ENCODE measurements at places on chromosomes 2 and 18. TPM values are rescaled to one million over a fixed set of nuclear protein-coding genes. Genes with fewer than 3 reads are reported as not detected.

Gene SERPINB10
- total RNA-seq, result not detected

Gene MEP1B
- total RNA-seq, result not detected

Gene ESPNL
- not detected for total RNA-seq

Gene FBXO15
- not detected for total RNA-seq

Gene CABYR
- total RNA-seq, result not detected

- DNase-seq, result no peak
- H3K4me1 ChIP-seq, result no peaks in the 10 kb centered on the region
- no peak overlapping the region for H3K27ac ChIP-seq
- no peaks in the 10 kb centered on the region for H3K36me3 ChIP-seq
These were observed 87.8 kb downstream of the RRM2 start for GRCh38 chr2:10210336-10210735.

DNA sequence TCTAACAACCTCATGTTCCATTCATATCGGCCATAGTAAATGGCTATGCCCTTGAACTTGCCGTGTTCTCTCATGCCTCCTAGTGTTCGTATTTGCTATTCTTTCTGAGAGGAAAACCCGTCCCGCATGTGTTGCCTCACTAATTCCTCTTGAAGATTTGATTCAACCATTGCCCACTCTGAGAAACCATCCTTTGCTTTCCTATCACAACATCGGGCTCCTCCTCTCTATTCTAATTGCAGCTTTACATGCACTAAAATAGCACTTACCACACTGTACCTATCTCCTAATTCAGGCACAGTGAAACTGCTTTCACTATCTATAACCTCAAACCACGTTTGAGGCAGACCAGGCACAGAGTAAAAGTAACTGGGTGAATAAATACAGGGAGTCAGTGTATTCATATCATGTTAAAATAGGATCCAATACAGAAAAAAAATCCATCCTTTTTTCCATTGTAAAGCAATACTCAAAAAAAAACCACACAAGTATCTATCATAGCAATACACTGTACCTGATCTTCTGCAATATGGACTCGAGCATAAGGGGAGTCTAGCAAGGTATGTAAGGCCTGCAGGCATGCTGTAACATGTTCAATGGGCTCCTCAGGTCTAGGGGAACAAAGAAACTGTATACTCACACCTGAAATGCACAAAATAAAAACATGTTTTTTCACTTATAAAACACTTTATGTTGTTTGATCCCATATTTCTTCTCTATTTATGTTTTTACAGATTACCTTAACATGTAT is 39.0 kb upstream of the STRN start:
- no peak for DNase-seq
- no peaks in the 10 kb centered on the region for H3K27me3 ChIP-seq
- H3K36me3 ChIP-seq, result peaks cover 78% of the 10 kb centered on the region
- no peak overlapping the region for H3K4me3 ChIP-seq
- no peaks in the 10 kb centered on the region for H3K4me1 ChIP-seq
- no peak overlapping the region for H3K27ac ChIP-seq

DNA sequence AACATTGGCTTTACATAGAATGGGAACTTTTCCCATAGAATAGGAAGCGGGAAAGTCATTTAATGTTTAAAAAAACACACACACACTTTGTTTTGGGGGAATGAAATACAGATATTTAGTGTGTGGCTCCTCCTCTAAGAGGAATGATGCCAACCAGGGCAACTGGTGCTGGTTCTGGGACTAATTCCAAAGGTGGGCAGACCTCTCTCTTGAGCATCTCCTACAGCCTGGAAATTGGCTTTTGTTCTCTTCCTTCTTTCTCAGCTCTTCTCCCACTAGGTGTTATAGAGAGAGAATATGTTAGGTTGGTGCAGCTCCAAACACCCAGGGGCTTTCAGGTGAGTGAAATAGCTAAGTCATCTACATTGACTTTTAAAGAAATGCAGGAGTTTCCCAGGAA is 190.1 kb downstream of the RAD51AP2 start:
- H3K4me1 ChIP-seq, result no peaks in the 10 kb centered on the region
- DNase-seq, result no peak
- no peaks in the 10 kb centered on the region for H3K36me3 ChIP-seq
- no peaks in the 10 kb centered on the region for H3K27me3 ChIP-seq
- no peak overlapping the region for H3K27ac ChIP-seq

DNA sequence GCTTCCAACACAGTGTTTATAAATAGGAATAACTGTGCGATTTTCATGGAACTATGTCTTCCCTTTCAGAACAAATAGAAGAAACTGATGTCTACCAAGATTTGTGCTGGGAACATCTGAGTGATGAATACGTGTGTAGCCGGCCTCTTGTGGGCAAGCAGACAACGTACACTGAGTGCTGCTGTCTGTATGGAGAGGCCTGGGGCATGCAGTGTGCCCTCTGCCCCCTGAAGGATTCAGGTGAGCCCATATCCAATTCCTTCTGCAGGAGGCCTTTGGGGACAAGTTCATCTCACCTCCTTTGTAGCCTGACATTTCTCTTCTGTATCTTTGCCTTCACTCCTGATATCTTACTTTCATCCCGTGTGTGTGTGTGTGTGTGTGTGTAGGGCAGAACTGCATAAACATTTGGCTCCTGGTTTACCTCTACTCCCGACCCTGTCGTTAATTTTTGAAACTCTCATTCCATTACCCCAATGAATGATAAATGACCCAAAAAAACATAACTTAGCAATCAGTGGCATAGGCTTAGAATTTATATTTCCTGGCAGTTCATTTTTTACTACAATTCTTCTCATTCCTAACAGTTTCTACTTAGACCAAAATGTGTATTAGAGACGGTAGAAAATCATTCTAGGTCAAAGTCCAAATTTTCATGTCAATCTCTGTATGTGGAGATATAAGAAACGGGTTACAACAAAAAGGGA is 111.0 kb upstream of the RASGRP3 start:
- no peak overlapping the region for H3K4me3 ChIP-seq
- no peaks in the 10 kb centered on the region for H3K27me3 ChIP-seq
- peaks cover 54% of the 10 kb centered on the region for H3K36me3 ChIP-seq
- H3K4me1 ChIP-seq, result peaks cover 9% of the 10 kb centered on the region
- peak overlapping the region; percentile 67 for H3K27ac ChIP-seq

- H3K36me3 ChIP-seq, result no peaks in the 10 kb centered on the region
- no peaks in the 10 kb centered on the region for H3K4me1 ChIP-seq
- no peak overlapping the region for H3K27ac ChIP-seq
These were observed 151.1 kb downstream of the SH3BP4 start for GRCh38 chr2:235102896-235103295.

- no peaks in the 10 kb centered on the region for H3K4me1 ChIP-seq
- no peak overlapping the region for H3K4me3 ChIP-seq
- no peak overlapping the region for H3K27ac ChIP-seq
- H3K36me3 ChIP-seq, result no peaks in the 10 kb centered on the region
These were observed 17.5 kb downstream of the BOD1L2 start for GRCh38 chr18:57164401-57164800.

GRCh38 chr2:99468155-99468554 is 21.7 kb downstream of the REV1 start:
- no peak for DNase-seq
- no peaks in the 10 kb centered on the region for H3K27me3 ChIP-seq
- H3K4me1 ChIP-seq, result no peaks in the 10 kb centered on the region
- no peak overlapping the region for H3K27ac ChIP-seq
- H3K36me3 ChIP-seq, result peaks cover 6% of the 10 kb centered on the region

DNA sequence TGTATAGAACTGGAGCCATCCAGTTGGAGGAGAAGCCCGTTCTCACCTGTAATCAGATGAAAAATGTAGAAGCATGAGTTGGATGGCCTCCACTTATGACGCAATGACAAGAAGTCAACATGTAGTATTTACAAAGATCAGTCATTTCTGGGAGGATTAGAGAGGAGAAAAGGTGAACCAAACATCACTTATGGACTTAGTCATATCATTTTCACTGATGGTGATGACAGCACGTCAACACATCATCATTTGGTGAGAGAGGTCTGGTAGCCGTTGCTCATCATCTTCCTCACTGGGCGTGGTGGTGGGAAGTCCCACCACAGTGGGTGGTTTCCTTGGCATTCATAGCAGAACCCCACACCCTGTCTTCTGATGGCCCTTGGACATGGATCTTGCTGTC is 264.2 kb upstream of the EPAS1 start:
- peaks cover 27% of the 10 kb centered on the region for H3K4me1 ChIP-seq
- no peaks in the 10 kb centered on the region for H3K27me3 ChIP-seq

DNA sequence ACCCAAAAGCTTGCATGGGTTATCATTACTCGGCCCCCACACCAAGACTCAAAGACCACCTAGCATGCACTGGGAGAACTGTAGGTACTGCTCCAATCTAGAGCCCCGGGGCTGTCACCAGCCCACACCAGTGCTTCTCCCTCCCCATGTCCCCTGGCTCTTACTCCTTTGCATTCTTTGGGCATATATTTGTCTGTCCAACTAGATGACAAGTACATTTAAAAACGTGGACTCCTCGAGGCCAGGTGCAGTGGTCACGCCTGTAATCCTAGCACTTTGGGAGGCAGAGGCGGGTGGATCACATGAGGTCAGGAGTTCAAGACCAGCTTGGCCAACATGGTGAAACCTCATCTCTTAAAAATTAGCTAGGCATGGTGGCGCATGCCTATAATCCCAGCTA is 7.8 kb downstream of the AFG3L2 start:
- no peak for DNase-seq
- H3K4me3 ChIP-seq, result no peak overlapping the region
- H3K36me3 ChIP-seq, result peaks cover 56% of the 10 kb centered on the region
- H3K27ac ChIP-seq, result no peak overlapping the region
- no peaks in the 10 kb centered on the region for H3K4me1 ChIP-seq

GRCh38 chr2:27320958-27321543 is 1.8 kb downstream of the MPV17 start:
- no peaks in the 10 kb centered on the region for H3K36me3 ChIP-seq
- no peak overlapping the region for H3K27ac ChIP-seq
- H3K27me3 ChIP-seq, result no peaks in the 10 kb centered on the region
- peaks cover 14% of the 10 kb centered on the region for H3K4me1 ChIP-seq
- DNase-seq, result no peak
- no peak overlapping the region for H3K4me3 ChIP-seq

DNA sequence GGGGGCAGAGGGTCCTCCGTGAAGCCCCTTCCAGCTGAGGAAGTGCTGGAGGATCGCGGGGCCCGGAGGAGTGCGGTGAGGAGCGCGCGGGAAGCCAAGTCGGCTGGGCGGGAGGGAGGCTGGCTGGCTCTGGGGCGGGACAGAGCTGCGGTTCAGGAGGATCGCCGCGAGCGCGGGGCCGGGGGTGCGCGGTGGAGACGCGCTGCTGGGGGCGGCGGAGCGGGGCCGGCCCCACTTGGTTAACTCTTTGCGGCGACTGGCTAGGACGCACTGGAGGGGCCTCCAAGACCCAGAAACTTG is 464 bp downstream of the CYBRD1 start:
- peaks cover 23% of the 10 kb centered on the region for H3K4me1 ChIP-seq
- H3K27me3 ChIP-seq, result no peaks in the 10 kb centered on the region
- no peaks in the 10 kb centered on the region for H3K36me3 ChIP-seq
- peak overlapping the region; percentile 90 for H3K4me3 ChIP-seq

GRCh38 chr2:106316915-106317314 is 122.8 kb upstream of the UXS1 start:
- H3K27ac ChIP-seq, result no peak overlapping the region
- no peak for DNase-seq
- no peaks in the 10 kb centered on the region for H3K4me1 ChIP-seq
- H3K36me3 ChIP-seq, result no peaks in the 10 kb centered on the region
- no peak overlapping the region for H3K4me3 ChIP-seq

DNA sequence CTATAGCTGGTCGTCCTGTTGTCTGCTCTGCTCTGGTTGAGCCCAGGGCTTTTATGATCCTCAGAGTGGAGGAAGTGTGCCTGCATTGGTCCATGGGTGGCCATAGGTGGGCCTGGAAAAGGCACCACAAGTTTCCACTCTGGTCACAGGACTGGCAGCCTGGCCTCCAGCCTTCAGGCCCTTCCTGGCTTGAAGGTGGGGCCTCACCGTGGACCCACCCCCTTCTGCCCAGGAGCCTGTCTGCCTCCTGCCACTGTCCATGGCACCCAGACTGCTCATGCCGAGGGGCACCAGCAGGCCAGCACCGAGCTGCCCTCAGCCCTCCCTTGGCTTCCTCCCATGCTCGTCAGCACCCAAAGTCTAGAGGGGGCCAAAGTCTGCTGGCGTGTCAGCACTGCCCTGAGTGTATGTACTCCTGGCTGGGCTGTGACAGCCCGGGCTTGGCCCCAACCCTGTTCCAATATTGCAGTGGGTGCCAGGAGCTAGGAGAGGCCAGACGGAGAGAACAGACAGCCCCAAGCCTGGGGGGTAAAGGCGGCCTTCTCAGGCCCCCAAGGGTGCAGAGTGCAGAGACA is 529.4 kb downstream of the DCC start:
- H3K27ac ChIP-seq, result no peak overlapping the region
- DNase-seq, result no peak
- no peaks in the 10 kb centered on the region for H3K4me1 ChIP-seq
- no peak overlapping the region for H3K4me3 ChIP-seq
- no peaks in the 10 kb centered on the region for H3K36me3 ChIP-seq

DNA sequence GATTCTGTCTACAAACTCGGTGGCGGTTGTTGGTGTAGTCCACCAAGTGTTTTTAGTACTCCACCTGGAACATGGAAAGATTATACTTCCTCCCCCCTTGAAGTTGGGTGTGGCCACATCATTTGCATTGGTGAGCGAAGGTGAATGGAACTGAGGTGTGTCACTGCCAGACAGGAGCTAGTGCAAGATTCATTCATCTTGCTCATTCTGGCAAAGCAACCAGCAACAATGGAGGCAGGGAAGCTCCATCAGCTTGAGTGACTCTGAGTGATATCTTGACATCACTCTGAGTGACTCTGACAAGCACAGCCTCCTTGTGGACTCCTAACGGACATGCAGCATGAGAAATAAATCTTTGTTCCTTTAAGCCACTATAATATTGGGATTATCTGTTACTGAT is 54.7 kb upstream of the SLC1A4 start:
- DNase-seq, result no peak
- H3K4me1 ChIP-seq, result no peaks in the 10 kb centered on the region
- no peaks in the 10 kb centered on the region for H3K36me3 ChIP-seq
- no peaks in the 10 kb centered on the region for H3K27me3 ChIP-seq
- no peak overlapping the region for H3K4me3 ChIP-seq

DNA sequence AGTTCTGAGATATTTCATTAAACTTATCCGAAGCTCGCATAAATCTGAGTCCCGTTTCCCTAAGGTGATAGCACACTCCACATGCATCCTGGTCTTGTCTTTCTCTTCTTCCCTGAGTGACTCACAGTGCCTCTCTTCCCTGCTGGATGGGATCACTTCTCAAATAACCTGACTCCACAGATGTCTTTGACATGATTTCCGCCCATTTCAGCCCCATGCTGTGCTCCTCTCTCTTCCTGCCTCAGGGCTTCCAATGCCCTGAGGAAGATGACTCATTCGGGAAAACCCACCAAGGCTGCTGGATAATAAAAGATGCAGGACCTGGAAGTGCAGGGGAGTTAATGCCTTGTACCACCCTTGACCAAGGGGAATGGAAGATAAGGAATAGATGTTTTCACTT is 441.7 kb upstream of the SOX11 start:
- no peaks in the 10 kb centered on the region for H3K4me1 ChIP-seq
- no peak overlapping the region for H3K4me3 ChIP-seq
- H3K27ac ChIP-seq, result no peak overlapping the region
- DNase-seq, result no peak
- H3K27me3 ChIP-seq, result no peaks in the 10 kb centered on the region

Measured in ascending aorta (tissue), 2 donors.